GM12891 (cell line): ENCODE measurements at places on chromosomes 7 and 10.
A peak's percentile ranks its signal among the peaks of the same experiment; 100 is the strongest.

DNA sequence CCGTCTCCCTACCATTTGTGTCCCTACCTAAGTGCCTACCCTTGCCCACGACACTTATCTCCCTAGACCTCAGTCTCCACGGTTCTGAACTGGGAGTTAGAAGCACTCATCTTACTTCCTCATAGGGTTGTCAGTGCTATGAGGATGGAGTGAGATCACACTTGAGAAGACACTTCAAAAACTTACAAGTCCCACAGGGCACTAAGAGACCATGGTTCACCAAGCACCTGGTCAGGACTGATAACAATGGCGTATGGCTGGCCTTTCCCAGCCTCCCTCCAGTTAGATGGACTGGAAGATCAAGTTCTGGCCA lies 43.2 kb downstream of the KCNMA1 start:
- DNase-seq = no peak

- no peak for DNase-seq
Measured at GRCh38 chr10:53395449-53395848, 622.9 kb upstream of the MBL2 start.

DNA sequence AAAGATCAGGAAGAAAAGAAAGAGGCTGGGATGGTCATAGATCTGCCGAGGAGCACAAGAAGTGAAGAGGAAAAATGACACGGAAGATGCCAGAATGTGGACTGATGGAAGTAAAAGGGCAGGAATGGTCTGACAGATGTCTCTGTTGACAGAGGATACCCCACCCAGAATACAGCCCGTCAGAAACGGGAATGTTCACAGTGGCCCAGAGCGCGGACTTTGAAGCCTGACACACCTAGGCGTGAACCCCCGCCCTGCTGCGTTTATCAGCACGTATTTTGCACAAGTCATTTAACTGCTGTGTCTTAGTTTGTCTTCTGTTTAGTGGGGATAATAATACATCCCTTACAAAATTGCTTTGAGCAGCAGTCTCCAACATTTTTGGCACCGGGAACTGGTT lies 27.1 kb downstream of the AKR1B1 start:
- DNase-seq = no peak

DNA sequence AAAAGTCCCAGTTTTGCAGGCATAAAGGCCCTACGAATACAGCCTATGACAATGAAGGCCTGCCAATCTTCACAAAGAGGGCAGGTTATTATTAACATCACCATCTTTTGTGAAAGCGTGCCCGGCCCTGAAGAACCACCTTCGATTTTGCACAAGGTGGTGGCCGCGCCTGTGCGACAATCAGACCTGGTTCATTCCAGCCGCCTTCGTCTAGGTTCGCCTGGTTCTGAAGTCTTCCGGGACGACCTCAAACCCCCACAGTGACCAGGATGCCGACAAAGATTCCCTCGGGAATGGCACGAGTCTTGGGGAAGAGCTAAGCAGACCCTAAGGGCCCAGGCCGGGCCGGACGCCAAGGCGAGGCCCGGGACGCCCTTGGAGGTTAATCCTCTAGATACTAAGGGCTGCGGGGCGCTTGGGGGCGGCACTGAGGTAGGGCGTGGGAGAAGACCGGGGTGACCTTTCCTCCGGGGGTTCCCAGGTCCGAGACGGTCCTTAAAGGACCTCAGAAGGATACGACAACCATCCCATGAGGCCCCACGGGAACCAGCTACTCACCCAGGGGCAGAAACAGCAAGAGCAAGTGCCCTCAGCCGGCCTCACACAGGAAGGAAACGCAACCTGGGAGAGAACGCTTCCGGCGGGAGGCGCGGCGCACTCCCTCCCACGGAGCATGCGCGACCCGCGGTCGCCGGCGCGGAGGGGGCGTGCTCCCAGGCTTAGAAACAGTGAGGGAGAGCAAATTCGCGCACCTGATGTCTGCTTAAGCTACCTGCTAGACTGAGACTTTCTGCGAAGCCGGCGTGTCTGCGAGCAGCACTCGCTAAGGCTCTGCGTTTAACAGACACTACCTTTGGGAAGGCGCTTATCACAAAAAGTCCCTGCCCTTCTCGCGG lies at the start of gene ATAD1:
ATAD1 (minus strand) TSS at position 618 of the 896 bp plus-strand sequence. CDS start 3,627 bp downstream, outside the sequence.
- peak; percentile 54 for DNase-seq

GRCh38 chr10:89404104-89405047 lies 10.0 kb upstream of the IFIT5 start:
- DNase-seq = no peak

- no peak for DNase-seq
Measured at GRCh38 chr7:106874076-106874475, 9.0 kb downstream of the PIK3CG start.

- DNase-seq = no peak
Measured at GRCh38 chr7:127928852-127929251, 102.4 kb downstream of the LRRC4 start.

DNA sequence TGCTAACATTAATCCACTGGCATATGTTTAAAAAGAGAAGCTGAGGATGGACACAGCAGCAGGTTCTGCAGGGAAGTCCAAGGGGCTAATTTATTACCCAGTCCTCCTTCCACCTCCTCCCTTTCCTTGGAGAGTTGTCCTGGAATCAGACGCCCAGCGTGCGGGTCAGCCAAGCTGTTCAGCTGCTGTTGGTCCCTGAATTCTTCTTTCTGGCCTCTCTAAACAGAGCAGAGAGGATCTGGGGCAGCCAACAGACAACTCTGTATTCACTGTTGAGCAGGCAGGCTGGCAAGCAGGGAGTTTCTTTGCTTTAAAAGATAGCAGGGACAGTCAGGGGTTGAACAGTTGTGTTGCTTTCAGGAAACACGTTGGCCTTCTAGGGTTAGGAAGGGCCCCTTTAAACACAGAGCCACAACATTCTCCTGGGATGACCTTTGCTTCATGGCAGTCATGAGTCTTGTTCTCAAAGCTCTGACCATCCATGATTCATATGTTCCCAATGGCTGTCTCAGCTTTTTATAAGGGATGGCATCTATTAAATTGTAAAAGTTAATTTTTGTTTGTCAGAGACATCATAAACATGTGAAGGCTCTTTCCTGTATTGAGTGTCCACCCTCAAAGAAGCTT lies 217.0 kb downstream of the CREB5 start:
- no peak for DNase-seq

- DNase-seq = no peak
Measured at GRCh38 chr7:132084776-132085388, 491.4 kb downstream of the PLXNA4 start.

GRCh38 chr7:79741684-79742083 lies 288.2 kb upstream of the MAGI2 start:
- no peak for DNase-seq

GRCh38 chr7:133512560-133512959 lies 259.7 kb downstream of the EXOC4 start:
- DNase-seq = no peak

- DNase-seq = no peak
Measured at GRCh38 chr10:19749185-19749729, 67.0 kb upstream of the PLXDC2 start.

- DNase-seq = no peak
Measured at GRCh38 chr7:125654076-125654475, 724.5 kb upstream of the POT1 start.

- DNase-seq = no peak
Measured at GRCh38 chr7:71404726-71405345, 272.9 kb downstream of the GALNT17 start.

DNA sequence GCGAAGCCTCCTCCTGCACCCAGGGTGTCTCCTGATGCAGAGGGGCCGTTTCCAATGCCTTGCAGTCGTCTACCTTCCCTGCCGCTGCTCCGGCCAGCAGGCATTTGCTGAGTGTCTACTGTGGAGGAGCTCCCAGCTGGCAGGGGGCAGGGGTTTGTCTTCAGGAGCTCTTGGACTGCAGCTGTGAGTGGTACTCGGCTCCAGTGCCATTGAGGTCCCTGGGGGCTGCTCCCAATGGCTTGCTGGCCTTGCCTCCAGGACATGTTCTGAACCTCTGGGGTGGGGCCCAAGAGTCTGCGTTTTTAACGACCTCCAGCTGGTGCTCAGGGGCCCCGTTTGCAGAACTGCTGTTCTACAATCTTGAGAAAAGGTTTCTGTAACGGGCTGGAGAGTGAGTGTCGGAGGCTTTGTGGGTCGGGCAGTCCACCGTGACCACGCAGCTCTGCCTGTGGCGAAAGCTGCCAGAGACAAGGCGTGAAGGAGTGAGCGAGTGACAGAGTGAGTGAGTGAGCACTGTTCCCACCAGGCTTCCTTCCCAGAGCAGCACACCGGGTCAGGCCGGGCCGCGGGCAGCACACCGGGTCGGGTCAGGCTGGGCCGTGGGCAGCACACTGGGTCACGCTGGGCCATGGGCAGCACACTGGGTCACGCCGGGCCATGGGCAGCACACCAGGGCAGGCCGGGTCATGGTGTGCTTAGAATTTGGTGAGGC lies 520.2 kb downstream of the PTPRN2 start:
- DNase-seq = no peak

DNA sequence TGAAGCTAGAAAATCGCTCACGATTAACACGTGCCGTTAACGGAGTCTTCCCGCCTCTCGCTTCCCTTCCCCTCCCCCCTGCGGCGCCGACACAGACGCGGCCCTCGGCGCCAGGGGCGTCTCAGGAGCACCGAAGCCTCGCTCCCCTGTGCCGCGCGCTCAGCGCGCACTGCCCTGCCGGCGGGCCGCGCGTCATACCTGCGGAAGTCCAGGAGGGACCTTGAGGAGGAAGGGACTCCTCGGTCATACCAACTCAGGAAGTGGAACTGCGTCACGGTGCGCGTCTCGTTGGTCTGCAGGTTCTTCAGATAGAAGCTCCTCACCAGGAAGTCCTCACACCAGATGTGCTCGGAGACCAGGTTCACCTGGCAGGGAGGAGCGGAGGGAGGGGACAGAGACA lies 239.6 kb downstream of the DNAJB6 start:
- DNase-seq = no peak

GRCh38 chr10:12720217-12720981 lies 281.1 kb downstream of the CCDC3 start:
- no peak for DNase-seq

- DNase-seq = no peak
Measured at GRCh38 chr7:47594406-47594805, 12.5 kb upstream of the TNS3 start.

DNA sequence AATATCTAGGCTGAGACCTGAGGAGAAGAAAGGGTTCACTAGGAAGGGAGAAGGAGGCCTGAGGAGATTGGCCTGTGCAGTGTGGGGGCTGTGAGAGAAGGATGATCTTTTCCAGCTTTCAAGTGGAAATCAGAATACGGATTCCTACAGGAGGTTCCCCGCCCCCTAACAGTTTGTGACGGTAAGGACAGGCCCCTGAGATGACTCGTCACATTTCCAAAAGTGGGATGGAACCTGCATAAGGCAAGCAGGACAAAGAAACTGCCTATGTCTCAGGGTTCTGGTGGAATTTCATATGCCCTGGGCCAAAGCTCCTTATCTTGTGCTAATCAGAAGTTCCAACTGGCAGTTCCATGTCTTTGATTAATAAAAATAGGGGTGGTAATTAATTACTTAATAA lies 275.6 kb downstream of the SNX10 start:
- no peak for DNase-seq

DNA sequence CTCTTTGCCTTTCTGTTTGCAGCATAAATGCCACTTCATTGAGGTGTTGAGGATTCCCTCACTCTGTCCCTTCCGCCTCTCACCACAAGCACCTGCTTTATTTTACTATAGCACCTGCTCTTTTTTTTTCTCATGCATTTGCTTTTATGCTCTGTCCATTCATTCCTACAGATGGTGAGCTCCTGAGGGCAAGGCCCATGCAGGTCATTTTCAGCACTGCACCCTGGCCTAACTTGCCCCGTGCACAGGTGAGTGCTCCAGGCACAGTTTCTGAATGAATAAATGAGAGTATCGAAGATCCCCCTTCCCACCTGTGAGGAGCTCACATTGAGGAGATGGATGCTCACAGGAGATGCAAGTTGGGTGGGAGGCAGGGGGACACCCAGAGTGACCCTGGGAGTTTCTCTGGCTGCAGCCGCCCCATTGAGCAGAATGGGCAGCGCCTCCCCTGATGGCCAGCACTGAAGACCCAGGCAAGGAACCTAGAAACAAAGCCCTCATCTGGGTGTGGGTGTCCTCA lies 1.2 kb upstream of the AKR1E2 start:
- DNase-seq = no peak

DNA sequence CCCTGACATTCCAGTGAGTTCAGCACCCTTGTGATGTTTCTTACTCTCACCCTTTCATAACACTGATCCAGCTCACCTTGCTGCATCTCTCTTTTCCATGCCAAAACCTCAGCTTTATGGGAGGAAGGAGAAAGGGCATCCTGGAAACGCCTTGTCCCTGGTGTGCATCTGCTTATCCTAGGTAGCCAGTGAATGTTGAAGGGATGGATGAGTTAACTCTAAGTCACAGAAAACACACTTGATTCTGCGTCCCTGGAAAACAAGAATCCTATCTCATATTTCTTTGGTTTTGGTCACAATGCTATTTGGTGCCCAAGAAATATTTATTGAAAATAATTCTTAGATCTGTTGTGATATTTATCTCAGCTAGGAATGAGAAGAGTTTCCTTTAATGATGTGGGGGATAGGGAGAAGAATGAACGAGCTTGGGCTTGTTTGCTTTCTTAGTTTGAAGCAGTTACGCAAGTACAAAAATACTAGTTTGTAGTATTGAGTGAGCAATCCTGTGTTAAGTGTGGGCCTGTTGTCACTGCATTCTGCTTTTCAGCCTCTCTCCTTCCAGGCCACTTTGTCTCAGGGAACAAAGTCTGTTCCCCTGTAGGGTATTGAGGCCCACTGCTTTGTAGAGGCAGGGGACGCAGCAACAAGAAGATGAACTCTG lies 126.5 kb downstream of the ARID5B start:
- DNase-seq = no peak

- no peak for DNase-seq
Measured at GRCh38 chr7:103714376-103714927, 268.4 kb upstream of the SLC26A5 start.

DNA sequence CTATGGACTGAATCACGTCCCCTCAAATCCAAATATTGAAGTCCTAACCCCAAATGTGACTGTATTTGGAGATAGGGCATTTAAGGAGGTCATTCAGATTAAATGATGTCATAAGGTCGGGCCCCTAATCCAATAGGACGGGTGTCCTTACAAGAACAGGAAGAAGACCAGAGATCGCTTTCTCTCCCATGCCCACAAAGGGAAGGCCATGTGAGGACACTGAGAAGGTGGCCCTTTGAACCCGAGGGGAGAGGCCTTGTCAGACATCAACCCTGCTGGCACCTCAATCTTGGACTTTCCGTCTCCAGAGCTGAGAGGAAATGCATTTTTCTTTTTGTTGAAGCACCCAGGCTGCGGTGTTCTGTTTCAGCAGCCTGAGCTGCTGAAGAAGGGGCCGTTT lies 72.3 kb upstream of the KLF6 start:
- DNase-seq = no peak

GRCh38 chr10:104316321-104317099 lies 21.8 kb downstream of the ITPRIP start:
- no peak for DNase-seq
